ENCODE measurements at places on chromosomes 12 and 14.

DNA sequence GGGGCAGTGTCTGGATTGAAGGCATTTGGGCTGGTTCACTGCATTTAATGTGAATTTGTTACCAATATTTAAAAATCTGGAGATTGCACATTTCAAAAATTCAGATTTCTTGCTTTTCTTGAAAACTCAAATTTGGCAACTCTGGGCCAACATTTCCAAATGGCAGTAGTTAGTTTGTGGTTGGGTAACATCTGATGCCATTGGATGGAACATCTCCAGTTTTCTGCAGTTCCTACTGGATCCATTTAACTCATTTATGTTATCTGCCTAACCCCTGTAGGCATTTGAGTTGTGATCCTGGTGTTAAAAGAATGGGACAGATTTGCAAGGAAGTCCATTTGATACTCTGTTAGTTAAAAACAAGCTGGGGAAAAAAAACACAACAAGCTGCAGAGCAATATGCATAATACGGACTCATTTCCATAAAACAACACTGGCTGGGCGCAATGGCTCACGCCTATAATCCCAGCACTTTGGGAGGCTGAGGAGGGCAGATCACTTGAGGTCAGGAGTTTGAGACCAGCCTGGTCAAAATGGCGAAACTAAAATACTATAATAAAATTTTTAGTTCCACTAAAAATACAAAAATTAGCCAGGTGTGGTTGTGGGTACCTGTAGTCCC lies 7.9 kb downstream of the EIF2B2 start:
- no peak for DNase-seq

GRCh38 chr12:100716945-100717732 lies 77.4 kb upstream of the ANO4 start:
- DNase-seq = no peak

- DNase-seq = no peak
These were observed 100.3 kb downstream of the TMTC2 start for GRCh38 chr12:82787016-82787415.

- DNase-seq = no peak
These were observed 445.7 kb upstream of the SYT1 start for GRCh38 chr12:78418919-78419318.

- DNase-seq = no peak
These were observed 17.4 kb upstream of the COL2A1 start for GRCh38 chr12:48021485-48022179.

GRCh38 chr12:129662234-129662633 lies 241.6 kb downstream of the TMEM132D start:
- DNase-seq = no peak

DNA sequence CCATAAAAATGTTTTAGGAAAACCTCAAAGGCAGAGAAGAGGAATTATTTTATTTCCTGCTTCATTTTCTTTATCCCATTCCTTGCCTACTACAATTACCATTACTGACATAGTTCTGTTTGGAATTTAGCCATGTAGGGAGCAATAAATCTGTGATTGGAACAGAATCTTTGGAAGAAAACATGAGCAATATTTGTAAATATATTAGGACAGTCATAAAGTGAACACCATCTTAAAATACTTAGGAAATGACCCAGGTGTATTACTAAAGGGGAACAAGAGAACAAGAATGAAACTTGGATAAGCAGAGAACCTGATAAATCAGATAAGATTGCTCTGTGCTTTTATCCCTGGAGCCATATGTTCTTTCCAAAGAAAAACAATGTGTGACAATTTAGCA lies 1326.0 kb upstream of the FLRT2 start:
- DNase-seq = no peak

- DNase-seq = no peak
These were observed 1.4 kb downstream of the SLC25A29 start for GRCh38 chr14:100304825-100305323.

- DNase-seq = no peak
These were observed 31.6 kb upstream of the CD69 start for GRCh38 chr12:9792185-9792900.

DNA sequence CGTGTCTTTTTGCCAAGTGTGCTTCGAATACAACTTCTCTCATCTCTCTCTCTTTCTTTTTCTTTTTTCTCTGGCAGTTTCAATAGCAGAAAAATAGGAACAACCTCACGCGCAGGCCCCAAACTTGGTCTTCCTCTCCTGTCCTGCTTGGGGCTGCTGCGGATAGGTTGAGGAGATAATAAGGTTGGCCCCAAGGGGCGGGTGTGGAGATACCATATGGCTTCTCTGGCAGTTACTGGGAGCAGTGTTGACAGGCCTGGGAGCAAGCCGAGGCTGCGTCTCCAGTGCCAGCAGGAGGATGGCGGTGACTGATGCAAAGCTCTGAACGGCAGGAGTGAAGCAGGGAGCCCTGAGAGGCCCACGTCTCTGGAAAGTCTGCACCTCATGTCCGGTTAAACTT lies 89.5 kb upstream of the MANSC4 start:
- no peak for DNase-seq

DNA sequence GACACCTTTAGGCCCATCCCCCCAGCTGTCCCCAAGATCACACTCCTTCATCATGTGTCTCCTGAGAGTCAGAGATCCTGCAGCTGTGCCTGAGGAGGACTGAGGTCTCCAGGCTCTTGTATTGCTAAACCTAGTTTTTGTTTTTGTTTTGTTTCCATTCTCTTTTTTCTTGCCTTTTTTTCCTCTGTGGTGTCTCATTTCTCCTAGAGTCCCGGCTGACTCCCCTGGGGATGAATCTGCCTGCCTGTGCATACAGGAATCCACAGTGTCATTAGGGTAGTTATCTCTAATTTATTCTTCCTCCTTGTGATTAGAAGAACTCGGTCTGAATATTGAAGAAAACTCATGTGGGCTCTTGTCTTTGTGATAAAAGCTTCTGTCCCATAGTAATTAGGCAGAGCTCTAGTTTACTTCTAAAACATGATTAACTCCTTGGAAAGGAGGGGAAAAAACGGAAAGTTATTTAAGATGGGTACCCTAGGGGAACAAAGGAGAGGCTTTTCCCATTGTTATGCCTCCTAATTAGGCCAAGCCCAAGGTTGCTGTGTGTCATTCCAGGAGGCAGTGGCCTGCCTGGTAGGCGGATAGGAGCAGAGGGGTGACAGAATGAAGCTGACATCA lies 343.2 kb downstream of the ZFP36L1 start:
- no peak for DNase-seq

DNA sequence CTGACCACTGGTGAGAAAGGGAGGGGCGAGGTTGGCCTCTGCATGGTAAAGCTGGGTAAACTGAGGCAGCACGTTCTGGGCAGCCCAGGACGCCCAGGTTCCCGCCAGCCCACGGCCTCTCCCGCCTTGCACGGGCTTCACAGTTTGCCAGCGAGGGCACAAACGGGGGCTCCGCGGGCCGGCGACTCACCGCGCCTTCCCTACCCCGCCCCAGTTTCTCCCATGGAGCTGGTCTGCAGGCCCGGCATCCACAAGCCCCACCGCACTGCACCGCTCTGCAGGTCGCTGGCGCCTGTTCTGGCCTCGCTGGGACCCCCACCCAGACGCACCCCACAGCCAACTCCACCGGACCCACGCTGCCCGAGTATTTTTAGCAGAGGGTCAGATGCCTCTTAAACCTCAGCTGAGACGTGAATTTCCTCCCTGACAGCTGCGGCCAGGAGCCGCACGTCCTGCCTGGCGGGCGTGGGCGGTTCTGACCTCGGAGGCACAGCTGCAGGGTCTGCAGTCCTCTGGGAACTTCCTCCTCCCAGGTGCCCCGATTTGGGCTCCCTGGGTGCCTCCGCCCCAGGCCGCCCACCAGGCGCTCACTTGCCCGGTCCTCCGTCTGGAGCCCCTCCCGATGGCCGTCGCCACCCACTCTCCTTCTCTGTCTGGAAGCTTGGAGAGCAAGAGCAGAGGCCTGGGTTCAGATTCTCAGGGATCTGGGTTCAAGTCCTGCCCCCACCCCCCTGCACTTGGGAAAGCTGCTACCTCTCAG lies 29.5 kb upstream of the INF2 start:
- DNase-seq = no peak

- DNase-seq = no peak
These were observed 276.4 kb downstream of the DPF3 start for GRCh38 chr14:72617391-72618031.

DNA sequence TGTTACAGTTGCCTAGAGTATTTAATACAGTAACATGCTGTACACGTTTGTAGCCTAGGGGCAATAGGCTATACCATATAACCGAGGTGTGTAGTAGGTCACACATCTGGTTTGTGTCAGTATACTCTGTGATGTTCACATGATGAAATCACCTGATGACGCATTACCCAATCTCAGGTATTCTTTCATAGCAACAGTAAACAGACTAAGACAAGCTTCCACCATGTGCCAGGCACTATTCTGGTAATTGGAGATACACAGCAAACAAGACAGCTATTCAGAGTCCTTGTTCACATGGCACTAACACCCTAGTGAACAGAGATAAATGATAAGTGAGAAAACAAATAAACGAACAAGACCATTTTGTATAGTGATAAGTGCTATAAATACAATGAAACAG lies 3.8 kb upstream of the PDE3A start:
- no peak for DNase-seq

- DNase-seq = no peak
These were observed 57.2 kb upstream of the CISTR start for GRCh38 chr12:53809005-53809404.

DNA sequence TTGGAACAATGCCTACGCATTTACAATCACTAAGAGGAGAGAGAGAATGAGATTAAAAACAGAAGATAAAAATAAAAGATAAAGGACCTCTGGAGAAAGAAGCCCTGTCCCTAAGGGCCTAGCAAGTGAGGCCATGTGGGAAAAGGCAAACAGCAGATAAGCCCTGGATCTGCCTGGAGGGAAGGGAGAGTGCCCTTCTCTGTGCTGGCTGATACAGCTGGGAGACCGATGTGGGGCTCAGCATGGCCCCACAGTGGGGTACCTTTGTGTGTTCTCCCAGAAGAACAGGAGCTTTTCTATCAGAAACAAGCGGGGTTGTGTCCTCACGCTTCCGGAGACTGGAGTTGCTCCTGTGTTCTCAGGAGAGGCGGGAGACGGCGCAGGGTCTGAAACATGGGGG lies 59.9 kb downstream of the TMCC3 start:
- no peak for DNase-seq

GRCh38 chr12:18837025-18837424 lies 99.1 kb downstream of the CAPZA3 start:
- DNase-seq = no peak

DNA sequence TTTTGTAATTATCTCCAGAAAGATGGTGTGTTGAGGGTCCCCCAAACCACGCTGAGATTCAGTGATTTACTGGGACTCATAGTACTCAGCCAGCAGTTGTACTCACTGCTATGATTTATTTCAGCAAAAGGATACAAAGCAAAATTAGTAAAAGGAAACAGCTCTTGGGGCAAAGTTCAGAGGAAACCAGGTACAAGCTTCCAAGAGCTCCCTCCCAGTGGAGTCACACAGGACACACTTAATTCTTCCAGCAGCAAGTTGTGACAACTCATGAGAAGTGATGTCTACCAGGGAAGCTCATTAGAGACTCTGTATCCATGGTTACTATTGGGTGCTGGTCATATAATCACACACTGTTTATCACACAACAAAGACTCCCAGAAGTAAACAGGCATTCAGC lies 38.7 kb downstream of the TTC8 start:
- no peak for DNase-seq

- DNase-seq = no peak
These were observed 123.4 kb downstream of the BICD1 start for GRCh38 chr12:32229971-32230612.

DNA sequence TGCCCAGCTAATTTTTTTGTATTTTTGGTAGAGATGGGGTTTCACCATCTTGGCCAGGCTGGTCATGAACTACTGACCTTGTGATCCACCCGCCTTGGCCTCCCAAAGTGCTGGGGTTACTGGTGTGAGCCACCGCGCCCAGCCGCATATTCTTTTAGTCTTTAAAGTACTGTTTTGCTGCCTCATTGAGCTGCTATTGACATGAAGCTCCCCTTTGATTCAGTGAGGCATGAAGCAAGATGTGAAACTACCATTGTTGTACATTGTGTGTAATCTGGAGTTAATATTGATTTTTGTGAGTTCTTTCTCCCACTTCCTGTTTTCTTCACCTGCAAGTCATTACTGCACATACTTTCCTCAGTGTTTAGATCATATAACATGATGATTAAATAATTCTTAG lies 80.8 kb downstream of the MNAT1 start:
- DNase-seq = peak; percentile 69

GRCh38 chr14:53441789-53442188 lies 288.7 kb upstream of the DDHD1 start:
- DNase-seq = no peak

DNA sequence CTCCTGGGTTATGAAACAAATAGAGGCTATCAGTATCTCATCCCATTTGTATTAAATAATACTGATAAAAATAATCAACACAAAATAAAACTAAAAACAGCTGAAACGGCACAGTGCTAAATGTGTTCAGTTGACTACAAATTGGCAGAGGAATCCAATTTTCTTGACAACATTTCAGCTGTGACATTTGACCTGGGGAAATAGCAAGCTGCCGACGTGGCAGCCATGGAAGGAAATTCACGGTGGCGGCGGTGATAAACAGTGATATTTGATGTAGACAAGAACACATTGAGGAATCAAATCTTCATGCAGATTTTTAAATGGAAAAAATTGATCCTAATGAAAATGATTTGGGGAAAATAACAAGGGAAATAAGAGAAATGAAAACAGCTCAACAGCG lies 159.1 kb upstream of the RTL1 start:
- DNase-seq = no peak

DNA sequence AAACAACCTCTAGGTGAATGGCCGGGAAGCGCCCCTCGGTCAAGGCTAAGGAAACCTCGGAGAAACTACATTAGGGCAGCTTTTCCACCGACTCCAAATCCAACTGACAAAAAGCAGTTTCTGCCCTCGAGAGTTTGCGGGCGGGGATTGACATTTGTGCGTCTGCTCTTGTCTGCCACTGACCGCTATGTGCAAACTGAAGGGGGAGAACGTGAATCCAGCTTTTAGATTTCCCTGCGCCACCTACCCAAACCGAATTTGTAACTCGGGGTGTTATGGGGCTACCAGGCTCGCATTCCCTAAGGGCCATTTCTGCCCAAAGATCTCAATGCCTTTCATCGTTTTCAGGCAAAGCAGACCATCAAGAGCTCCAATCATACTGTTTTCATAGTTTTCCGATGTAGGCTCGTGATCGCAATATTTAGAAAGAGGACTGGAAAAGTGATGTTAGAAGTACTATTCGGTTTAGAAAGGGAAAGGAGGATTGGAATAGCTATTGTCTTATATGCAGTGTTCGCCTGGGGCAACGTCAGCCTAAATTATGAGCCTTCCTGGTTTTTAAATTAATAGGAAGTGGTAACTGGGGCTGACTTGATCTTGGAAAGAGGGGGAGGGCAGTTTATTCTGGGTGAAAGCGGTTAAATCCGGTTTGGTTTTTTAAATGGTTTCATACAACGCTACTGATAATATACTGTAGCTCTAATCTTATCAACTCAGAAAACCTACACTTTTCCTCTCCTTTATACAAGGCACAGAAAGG lies 45.4 kb downstream of the BCAT1 start:
- no peak for DNase-seq

- DNase-seq = no peak
These were observed 18.4 kb upstream of the MAP3K9 start for GRCh38 chr14:70827752-70828151.

- no peak for DNase-seq
These were observed 23.3 kb downstream of the CLEC1A start for GRCh38 chr12:10075451-10075850.

All from GM12878 (cell line).